DMS153 (cell line): ENCODE measurements at places on chromosomes 2 and 18.

DNA sequence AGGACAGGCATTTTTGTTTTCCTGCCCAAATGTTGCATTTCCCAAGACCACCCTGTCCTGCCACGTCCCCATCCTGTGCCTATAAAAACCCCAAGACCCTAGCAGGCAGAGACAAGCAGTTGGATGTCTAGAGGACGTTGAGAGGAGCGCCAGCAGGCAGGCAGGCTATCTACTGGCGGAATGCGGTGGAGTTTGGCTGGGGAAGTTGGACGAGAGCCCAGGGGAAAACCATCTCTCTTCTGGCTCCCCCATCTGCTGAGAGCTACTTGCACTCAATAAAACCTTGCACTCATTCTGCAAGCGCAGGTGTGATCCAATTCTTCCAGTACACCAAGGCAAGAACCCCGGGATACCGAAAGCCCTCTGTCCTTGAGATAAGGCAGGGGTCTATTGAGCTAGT is 72.5 kb downstream of the ARL6IP6 start:
- DNase-seq, result no peak

GRCh38 chr2:6071519-6071918 is 379.3 kb downstream of the SOX11 start:
- no peak for DNase-seq

- DNase-seq, result no peak
Measured at GRCh38 chr2:183243758-183244157, 119.5 kb downstream of the NUP35 start.

GRCh38 chr2:235605312-235606003 is 111.6 kb downstream of the AGAP1 start:
- DNase-seq, result peak; percentile 76

DNA sequence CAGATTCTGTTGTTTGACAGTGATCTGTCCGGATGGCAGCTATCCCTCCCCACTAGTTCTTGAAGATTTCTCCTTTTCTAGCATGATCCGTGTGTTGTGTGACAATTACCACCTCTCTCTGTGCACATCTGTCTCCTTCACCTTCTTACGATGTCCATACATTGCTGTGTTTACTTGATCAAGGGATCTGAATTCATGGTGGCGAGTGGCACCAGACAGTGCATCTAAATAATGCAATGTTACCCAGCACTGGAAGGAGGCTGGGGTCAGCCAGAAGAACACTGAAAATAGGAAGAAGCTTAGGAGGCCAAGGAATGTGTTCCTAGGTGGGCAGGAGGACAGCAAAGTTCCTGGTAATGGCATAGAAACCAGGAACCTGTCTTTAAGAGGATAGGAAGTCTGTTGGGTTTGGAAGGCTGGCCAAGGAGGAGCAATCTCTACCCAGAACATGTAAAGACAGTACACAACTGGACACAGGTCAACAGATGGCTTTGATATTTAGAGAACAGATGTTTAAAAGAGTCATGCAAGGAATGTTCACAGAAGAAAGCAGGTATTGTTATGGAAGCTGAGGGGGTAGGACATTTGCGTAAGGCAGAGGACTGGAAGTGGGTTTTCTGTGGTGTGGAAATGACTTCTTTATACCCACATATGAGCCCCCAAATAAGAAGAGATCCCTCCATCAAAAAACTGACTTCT is 126.4 kb downstream of the HRH4 start:
- DNase-seq, result no peak

GRCh38 chr2:105917688-105918087 is 173.0 kb downstream of the NCK2 start:
- DNase-seq, result no peak

DNA sequence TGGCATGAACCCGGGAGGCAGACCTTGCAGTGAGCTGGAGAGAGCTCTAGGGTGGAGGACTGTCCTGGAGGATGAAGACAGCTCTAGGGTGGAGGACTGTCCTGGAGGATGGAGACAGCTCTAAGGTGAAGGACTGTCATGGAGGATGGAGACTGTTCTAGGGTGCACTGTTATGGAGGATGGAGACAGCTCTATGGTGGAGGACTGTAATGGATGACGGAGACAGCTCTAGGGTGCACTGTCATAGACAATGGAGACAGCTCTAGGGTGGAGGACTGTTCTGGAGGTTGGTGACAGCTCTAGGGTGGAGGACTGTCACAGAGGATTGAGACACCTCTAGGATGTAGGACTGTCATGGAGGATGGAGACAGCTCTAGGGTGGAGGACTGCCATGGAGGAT is 21.1 kb upstream of the KCNG2 start:
- DNase-seq, result no peak

DNA sequence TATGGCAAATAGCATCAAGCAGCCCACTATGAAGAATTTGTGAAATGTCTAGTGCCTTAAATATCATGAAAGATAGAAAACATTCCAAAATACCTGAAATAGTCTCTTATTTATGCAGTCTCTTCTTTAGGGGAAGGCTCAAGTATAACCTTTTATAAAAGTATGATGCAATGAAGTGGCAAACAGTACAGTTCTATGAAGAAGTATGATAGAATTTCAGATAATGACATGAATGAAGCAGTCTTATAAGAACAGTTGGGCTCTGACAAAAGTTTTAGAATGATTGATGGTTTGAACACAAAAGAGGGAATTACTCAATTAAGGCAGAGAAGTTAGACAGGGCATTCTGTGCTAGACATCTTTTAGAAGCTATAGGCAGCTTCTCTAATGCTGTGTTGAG is 1791.8 kb upstream of the PIK3C3 start:
- no peak for DNase-seq

DNA sequence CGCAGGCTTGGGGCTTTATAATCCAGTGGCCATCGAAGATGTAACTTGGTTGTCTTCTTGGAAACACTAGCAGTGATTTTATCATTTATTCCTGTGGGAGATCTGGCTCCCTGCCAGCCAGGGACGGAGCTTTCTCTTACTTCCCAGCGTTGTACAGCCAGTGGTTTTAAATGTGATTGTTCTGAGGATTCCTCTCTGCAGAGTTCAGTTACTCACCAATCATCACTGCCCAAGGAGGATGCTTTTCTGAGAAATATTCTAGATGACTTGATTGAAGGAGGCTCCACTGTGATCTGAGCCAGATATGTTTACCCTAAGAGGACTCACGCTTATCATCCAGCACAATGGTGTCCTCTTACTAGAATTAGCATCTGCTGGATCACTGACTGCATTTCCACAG is 744.3 kb downstream of the RNF144A start:
- DNase-seq, result no peak

- DNase-seq, result no peak
Measured at GRCh38 chr2:136809998-136810397, 44.7 kb downstream of the THSD7B start.

DNA sequence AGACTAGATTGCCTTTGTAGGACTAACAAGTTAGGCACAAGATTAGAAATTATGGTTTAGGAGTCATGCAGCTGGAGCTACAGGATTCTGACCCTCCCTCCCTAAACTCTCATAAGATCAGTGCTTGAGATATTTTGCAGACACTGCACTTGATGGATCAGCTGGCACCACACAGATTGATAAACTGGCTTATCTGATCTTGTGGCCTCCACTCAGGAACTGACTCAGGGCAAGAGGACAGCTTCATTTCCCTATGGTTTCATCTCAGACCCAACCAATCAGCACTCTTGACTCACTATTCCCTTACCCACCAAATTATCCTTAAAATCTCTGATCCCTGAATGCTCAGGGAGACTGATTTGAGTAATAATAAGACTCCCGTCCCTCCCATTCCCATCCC is 152.3 kb downstream of the DIS3L2 start:
- no peak for DNase-seq

GRCh38 chr2:98913916-98914712 is 21.9 kb downstream of the CRACDL start:
- DNase-seq, result peak; percentile 89

GRCh38 chr2:112345030-112346027 is 69.9 kb downstream of the ZC3H6 start:
- no peak for DNase-seq

- peak; percentile 16 for DNase-seq
Measured at GRCh38 chr2:170714381-170715061, 616 bp upstream of the SP5 start.

GRCh38 chr2:45612285-45612684 is 1.2 kb upstream of the SRBD1 start:
- no peak for DNase-seq

GRCh38 chr2:174985614-174986013 is 19.6 kb downstream of the CHN1 start:
- peak; percentile 30 for DNase-seq

- no peak for DNase-seq
Measured at GRCh38 chr2:237625216-237625705, 2.1 kb upstream of the LRRFIP1 start.

DNA sequence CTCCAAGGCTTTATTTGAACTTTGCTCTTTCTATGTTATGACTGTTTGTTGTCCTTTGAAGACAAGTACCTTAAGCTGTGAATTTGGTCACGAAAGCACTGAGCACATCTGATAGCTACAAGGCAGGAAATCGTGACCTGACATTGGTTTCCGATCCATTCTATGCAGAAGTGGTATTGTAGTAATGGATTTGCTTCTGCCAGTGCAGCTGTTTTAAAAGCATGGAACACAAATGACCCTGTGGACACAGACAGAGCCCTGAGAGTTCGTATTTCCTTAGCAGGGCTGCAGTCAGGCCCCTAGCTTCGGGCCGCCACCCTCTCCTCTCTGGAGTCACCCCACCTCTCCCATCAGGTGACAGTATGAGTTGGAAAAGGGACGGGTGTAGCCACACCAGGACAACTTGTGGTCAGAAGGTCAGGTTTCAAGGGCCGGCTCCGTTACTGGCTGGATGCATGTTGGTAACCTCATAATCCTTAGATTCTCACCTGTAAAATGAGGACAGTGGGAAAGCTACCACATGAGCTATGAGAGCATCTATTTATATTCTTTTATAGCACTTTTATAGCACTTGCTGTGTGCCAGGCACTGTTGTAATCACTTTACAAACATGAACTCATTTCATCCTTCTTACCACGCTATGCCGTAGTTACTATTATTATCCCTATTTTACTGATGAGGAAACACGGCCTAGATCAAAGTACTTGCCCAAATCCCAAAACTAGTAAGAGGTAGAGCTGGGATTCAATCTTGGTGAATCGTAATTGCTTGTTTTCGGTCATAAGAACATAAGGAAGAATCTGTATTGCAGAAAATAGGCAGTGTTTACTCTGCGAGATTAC is 70.2 kb downstream of the SPATS2L start:
- DNase-seq, result peak; percentile 21
